ENCODE measurements at places on chromosomes 5 and 9.

DNA sequence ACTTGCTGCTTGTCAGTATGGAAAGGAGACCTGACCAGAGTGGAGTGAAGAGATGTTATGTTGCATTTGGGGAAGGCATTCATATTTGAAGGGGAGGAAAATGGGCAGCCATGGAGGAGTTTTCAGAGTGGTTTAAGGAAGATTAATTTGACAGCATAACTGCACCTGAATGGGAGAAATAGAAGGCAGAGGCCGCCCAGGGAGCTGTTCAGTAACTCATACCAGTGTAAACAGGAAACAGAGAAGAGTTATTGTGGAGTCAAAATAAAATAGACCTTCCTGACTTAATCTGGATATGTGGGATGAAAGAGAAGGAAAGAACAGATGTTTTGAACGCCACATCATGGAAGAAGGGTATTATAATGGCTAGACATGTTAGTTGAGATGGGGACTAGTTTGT lies 13.4 kb downstream of the SLC44A1 start:
- DNase-seq: no peak

- DNase-seq: peak; percentile 7
Measured at GRCh38 chr9:26524267-26524666, 368.3 kb downstream of the CAAP1 start.

GRCh38 chr5:132797651-132798050 lies 15.5 kb upstream of the SOWAHA start:
- DNase-seq: peak; percentile 75

GRCh38 chr9:136235709-136236455 lies 9.7 kb downstream of the QSOX2 start:
- DNase-seq: no peak

DNA sequence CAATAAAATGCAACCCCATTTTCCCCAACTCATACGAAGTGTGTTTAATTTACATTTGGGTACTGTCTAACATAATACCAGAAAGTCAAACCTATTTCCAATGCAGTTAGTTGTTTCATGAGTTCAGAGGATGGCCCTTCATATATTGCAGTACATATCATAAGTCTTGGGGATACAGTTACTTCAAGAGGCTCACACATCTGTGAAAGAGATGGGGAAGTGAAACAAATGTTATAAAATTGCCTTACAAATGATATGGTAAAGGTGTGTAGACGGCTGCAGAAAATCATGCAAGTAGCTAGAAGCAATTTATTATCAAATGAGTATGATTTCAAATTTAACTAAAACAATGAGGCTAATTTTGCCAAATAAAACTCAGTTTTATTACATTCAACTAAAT lies 219.0 kb upstream of the CDH12 start:
- no peak for DNase-seq

- no peak for DNase-seq
Measured at GRCh38 chr5:17346811-17347210, 129.4 kb downstream of the BASP1 start.

- DNase-seq: no peak
Measured at GRCh38 chr5:152595405-152595804, 190.3 kb upstream of the NMUR2 start.

DNA sequence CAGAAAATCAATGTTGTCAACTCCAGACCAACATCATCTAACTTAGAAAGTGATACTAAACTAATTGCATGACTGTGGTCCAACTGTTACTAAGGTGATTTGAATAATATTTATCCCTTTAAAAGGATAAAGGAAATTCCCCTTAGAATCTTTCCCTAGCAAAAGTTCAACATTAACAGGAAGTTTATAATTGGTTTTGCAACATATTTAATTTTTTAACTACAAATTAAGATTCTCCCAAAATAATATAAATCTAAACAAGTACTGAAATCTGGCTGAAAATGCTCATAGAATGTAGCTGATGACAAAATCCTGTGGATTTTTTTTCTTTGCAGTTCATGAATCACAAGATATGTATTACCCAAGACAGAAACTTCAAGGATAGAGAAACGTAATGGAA lies 151.4 kb downstream of the LPAR1 start:
- no peak for DNase-seq

DNA sequence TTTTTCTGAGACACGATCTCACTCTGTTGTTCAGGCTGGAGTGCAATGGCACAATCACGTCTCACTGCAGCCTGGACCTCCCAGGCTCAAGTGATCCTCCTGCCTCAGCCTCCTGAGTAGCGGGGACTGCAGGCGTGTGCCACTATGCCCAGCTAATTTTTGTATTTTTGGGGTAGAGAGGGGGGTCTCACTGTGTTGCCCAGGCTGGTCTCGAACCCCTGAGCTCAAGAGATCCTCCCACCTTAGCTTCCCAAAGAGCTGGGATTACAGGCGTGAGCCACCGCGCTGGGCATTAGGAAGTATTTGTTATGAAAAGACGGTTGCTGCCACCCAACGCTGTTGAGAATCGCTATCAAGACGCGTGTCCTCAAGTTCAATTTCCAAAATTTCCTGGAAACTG lies 180.9 kb upstream of the TBCA start:
- no peak for DNase-seq

DNA sequence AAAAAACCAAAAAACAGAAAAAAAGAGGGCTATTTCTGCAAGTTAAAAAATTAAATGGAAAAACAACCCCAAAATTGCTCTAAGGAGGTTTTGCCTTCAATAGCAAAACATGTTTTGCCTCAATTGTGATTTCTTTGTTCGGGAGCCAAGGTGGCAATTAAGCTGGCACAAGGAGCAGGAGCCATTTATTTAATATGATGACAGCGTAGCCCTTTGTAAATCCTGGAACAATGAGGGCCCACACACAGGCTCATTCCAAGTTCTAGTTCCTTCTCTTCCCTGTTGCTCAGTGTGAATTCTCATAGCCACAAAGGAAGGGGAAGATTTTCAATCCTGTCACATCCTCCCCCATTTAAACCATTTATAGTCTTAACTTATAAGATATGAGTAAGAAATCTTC lies 353.2 kb downstream of the PDE4D start:
- peak; percentile 63 for DNase-seq

- no peak for DNase-seq
Measured at GRCh38 chr5:178380086-178380485, 147.5 kb upstream of the PHYKPL start.

DNA sequence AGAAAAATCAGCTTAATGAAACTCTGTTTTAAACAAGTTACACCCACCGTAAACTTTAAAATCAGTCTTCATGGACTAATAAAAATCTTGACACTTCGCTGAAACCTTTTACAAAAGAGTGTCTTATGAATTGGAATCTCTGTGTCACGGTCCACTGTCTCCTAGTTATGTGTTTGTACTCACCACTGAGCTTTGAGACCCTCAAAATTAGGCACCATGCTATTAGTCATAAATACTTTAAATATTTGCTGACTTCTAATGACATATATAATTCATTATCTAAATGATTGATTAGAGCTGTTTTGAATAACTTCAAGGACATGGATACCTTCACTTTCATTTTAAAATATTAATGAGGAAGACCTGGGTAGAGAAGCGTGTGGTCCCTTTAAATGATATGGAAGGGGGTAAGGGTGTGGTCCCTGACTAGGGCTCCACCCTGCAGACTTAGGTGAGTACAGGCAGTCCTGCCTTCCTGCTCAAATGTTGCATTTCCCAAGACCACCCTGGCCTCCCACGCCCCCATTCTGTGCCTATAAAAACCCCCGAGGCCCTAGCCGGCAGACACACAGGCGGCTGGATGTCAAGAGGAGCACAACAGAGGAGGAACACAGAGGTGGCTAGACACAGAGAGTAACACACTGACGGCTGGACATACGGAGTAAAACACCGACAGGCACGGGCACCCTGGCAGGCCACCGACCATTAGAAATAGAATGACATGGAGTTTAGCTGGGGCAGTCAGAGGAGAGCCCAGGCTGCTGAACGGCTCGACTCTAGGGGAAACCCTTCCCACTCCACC lies 179.0 kb upstream of the CDH9 start:
- no peak for DNase-seq

- no peak for DNase-seq
Measured at GRCh38 chr9:35599763-35600604, 5.1 kb upstream of the TESK1 start.

- peak; percentile 42 for DNase-seq
Measured at GRCh38 chr5:147101659-147102369, 133.0 kb upstream of the STK32A start.

DNA sequence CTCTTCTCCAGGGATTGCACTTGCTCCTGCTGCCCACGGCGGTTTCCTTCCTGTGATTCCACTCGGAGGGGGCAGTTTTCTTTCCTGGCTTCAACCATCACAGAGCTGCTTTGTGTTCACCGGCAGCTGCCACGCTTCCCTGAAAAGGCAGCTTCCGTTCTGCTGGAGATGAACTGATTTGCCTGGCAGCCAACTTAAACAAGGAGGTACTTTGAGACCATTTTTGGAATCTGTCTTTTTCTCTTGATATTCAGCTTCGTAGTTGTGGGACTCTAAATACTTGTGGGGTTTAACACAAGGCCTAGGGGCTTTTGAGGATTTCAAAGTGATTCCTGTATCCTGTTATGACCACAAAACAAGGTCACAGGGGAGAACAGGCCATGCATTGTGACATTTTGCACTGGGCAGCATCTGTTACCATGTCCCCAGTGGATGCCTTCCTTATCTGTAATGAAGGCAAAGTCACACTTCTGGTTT lies 192.0 kb downstream of the MTRR start:
- peak; percentile 6 for DNase-seq

DNA sequence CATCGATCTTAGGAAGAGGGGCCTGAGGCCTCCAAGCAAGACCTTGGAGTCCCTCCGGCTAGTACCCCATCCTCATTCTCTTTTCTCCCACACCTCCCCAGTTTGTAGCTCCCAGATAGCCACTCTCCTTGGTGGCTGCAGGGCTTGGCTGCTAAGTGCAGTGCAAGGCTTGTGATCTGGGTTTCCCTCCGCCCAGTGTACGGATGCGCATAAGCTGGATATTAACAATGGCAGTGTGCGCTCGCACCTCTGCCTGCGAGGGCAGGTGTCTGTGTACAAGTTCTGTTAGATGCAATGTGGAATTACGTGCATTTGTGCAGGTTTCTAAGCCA lies 71.0 kb upstream of the TBCA start:
- DNase-seq: no peak

GRCh38 chr9:126806336-126806735 lies 1.5 kb downstream of the ZBTB43 start:
- no peak for DNase-seq

DNA sequence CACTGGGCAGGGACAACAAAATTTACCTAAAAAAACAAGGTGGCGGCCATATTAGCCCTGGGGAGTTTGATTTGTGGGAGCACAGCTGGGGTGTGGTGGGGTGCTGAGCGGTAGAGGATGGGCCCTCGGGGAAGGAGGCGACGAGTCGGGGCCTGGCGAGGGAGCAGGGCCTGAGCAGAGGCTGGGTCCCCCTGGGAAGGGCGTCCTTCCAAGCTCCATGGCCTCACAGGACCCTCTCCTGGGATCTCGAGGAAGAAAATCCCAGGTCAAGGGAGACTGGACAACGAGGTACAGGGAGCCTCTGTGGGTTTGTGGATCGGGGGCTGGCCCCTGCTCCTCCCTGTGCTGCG lies 165.5 kb downstream of the CACNA1B start:
- DNase-seq: no peak

DNA sequence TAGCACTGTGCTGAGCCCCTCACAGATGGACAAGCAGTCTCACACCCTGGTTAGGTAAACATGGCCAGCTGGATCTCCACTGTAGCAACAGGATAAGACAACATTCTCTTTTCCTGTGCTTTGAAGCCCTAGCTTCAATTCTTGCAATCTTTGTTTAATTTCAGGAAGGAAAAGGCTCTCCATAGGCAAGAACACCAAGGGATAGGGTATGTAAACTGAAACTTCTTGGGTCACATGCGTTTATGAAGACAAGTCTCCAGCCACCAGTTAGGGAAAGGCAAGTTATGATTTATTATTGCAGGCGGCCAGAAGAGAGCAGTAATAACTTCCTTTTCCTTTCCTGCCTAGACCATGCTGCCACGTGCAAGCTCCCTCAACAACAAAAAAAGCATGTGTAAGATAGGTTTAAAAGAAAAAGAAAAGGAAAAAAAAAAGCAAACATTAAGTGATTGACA lies 50.1 kb upstream of the POU5F2 start:
- DNase-seq: no peak

GRCh38 chr5:1262381-1262780 lies 32.5 kb downstream of the TERT start:
- no peak for DNase-seq

DNA sequence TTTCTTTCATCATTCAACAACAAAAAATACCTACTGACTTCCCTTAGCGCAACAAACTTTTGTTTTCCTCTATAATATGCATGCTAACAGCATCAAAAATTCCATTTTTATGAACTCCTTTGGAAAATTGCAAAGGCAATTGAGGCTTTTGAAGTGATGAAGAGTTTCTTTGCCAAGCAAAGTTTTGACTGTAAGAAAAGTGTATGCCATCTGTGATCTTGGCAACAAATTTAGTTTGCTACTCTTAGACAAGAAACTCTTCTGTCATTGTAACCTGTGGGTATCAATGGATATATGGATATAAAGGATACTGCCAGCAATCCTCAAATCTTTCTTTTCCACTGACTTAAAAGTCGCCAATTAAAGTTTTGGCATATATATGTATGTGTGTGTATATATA lies 72.0 kb upstream of the GABRA1 start:
- no peak for DNase-seq

- DNase-seq: no peak
Measured at GRCh38 chr5:115456056-115456455, 88.5 kb downstream of the FEM1C start.

- no peak for DNase-seq
Measured at GRCh38 chr5:133472829-133473228, 139.5 kb downstream of the FSTL4 start.

GRCh38 chr5:56279291-56279690 lies 46.2 kb upstream of the ANKRD55 start:
- DNase-seq: no peak

- DNase-seq: no peak
Measured at GRCh38 chr5:175800656-175801081, 70.7 kb upstream of the CPLX2 start.

DNA sequence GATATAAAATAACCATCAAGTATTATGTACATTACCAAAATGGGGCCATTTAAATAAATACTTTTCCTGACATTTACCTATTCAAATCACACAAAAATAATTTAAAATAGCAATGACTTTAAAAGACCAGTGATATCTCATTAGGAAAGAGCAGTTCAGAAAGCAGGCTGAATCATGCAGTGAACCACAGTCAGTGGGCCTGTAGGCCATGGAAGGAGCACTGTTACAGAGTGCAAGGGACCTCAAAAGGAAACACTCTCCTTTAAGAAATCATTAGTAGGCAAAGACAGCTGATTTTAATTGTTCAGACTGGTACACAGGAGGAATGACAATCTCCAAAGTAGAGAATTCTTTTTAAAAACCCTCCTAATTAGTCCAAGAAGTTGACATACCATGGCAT lies 283.5 kb upstream of the EFNA5 start:
- DNase-seq: no peak

DNA sequence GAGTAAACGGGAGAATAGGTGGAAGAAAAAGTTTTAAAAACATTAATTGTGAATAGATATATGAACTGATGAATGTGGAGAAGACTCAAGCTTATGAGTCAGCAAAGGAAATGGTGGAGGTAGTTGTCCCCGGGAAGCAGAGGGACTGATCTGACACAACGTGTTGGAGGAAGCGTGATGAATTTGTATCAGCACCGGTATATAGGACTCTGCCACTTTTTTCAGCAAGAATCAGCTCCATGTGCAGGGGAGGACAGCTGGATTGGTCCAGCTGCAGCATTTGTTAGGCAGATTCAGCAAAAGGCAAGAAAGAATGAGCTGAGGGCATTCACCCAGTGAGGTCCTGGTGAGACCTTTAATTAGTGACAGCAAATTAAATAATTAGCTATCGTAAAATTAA lies 276.0 kb downstream of the TENT4A start:
- no peak for DNase-seq

Data from hippocampal formation (tissue), 2 donors.